Activated T-cell treated with anti-CD3 and anti-CD28 coated beads for 4 hours (primary cell): ENCODE measurements at places on chromosomes 6 and 20.
A peak's percentile ranks its signal among the peaks of the same experiment; 100 is the strongest.

DNA sequence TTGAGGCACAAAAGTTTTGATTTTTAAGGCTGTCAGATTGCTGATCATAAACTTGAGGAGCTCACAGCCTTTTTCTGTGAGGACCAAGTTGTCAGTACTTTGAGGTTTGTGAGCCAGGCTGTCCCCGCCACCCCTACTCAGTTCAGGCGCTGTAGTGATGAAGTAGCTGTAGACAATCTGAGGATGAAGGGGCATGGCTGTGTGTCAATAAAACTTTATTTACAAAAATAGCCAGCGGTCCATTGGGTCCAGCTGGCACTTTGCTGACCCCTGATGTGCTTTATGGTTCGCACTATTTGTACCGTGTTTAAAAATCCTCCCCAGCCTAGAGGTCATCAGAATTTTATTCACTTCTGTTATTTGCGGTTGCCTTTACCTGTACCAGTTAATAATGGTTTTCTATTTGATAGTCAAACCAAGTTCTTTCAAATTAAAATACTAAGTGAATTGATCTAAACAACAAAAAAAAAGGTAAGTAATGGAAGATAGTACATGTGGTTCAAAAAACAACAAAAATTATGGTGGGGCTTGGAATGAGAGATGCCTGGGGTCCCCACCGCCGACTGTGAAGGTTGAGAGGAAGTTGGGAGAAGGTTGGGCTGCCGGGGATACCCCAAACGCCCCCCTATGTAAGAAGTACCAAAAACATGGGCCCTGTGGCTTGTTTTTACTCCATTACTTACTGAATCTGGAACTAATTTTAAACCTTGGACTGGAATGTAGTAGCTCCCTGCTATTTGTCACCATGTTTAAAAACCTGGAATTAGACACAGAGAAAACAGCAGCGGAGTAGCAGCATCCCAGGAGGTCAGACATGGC is 123.6 kb downstream of the SYCP2 start:
- no peak for DNase-seq

GRCh38 chr6:2749969-2750600 is 637 bp downstream of the MYLK4 start:
- DNase-seq: peak; percentile 68

GRCh38 chr20:41079066-41079465 is 50.4 kb downstream of the TOP1 start:
- DNase-seq: no peak

DNA sequence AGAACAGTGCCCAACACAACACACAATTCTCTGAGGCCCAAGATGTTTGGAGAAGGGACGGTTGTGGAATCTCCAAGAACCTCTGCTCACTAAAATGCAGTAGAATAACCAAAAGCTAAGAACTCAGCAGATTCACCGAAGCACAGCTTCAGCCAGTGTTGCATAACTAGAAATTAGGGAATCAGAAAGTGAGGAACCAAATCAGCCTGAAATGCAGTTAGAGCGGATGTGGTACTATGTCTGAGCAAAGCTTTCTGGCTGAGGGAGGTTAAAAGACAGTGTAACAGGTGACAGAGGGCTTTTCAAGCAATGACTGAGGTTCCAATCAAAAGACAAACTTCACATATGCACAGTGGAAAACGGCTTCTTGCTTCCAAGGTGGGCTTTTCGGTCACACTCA is 197.9 kb upstream of the KCNK16 start:
- no peak for DNase-seq

DNA sequence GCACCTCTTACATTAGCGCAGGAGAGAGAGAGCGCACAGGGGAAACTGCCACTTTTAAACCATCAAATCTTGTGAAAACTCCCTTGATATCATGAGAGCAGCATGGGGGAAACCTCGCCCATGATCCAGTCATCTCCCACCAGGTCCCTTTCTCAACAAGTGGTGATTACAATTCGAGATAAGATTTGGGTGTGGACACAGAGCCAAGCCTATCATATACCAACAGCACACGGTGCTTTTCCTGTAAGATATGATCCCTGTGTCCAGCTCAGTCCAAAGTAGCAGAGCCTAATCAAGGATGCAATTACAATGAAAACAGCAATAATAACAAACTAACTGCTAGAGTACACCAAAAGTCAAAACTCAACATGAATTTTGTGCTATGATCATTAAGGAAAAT is 148.7 kb upstream of the TCF21 start:
- DNase-seq: no peak

DNA sequence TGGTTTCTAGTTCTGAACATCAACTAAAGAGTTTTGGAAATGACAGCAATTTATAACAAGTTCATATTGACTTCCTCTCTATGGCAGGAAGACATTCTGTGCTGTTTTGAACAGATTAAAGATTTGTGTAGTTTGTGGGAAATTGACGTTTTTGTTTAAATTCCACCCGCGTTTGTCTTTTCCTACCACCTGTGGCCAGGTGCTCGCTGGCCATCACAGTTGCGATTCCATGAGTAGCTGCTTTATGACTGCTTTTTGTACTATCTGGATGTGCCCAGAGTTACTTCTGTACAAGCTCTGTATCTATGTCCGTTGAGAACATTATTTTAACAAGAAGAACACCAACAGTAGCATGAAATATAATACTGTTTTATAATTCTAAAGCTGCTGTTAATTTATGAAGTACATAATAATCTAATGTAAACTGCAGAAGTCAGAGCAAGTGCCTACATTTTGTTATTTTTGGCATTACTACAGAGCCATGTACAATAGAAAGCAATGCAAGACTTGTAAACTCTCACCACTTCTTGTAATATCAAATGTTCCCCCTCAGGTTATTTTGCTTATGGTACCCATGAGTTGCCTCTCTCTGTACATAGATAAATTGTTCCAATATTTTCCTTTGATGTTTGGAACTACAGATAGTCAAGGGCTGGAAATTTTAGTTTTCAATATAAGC is 33.5 kb downstream of the ZBTB2 start:
- no peak for DNase-seq

DNA sequence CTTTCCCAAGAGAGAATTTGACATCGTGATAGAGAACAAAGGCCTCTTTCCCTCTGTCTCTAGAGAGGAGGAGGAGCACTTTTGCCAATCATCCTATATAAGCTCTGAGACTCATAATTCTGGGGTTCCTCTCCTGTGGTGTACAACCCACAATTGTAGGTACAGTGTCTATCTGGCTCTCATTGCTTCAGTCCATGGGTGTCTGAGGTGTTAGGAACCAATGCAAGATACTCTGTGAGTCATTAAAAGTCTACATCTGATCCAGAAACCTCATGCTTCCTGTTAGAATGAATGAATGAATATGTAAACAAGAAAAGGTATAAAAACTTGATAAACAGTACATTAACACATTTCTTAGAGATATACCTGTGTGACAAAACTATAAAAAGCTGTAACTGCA is 356.7 kb downstream of the QKI start:
- no peak for DNase-seq

DNA sequence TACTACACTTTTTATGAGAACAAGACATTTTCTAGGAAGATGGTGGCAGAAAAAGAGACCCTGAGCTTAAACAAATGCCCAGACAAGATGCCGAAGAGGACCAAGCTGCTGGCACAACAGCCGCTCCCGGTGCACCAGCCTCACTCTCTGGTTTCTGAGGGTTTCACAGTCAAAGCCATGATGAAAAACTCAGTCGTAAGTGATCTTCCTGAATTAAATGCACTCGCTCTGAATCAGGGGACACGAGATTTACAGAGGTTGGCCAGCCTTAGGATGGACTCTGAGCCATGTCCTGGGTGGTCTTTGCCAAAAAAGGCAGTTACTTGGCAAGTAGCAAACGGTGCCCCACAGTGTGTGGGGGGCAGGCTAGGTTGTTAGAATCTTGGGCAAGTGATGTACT is 423 bp downstream of the PACRG start:
- no peak for DNase-seq

- DNase-seq: no peak
These were observed 4.6 kb upstream of the LSM14B start for GRCh38 chr20:62117658-62118057.

- no peak for DNase-seq
These were observed 746.8 kb downstream of the HDGFL1 start for GRCh38 chr6:23316131-23316530.

GRCh38 chr6:140061110-140062042 is 686.9 kb upstream of the CITED2 start:
- no peak for DNase-seq

DNA sequence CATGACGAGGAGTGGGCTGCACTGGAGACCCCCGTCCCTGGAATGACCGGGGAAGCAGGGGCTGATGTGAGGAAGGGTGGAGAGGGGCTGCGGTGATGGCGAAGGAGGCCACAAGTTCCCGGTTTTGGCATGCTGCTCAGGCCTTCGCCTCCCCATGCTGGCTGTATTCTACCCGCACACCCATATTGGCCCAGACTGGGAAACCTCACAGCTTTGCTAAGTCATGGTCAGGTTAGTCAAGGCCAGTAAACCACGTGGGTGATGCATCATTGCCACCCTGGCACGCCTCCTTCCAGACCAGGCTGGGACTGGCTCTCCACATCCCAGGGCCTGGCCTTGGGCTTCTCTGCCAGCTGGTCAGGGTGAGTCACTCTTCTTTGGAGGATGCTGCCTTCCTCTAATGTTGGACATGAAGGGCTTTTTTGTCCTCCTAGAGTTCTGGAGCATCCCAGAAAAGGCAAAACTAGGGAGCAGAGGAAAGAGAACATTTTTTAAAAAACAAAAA is 53.8 kb downstream of the PCNA start:
- DNase-seq: no peak

DNA sequence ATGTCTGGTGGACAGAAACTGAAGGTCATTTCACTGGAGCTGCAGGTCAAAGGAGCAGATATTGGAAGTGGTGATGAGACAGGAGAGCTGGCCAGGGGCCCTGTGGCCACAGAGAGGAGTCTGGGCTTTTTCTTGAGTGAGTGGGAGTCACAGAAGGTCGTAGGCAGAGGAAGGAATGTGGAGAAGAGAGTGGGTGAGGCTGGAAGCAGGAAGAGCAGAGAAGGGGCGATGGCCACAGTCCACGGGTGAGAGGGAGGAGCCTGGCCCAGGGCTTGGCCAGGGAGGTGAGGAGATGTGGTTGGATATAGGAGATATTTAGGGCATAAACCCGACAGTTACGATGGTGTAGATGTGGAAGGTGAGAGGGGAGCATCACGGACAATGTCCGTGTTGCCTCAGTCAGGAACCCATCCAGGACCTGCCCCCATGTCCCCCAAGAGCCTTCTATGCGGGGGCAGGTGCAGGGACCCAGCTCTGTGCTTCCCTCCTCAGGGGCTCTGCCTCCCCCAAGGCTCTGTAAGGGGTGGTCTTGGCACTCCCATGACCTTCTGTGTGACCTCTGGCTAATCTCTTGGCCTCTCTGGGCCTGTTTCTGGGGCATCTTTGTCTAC is 150.5 kb upstream of the PTPN1 start:
- DNase-seq: no peak

DNA sequence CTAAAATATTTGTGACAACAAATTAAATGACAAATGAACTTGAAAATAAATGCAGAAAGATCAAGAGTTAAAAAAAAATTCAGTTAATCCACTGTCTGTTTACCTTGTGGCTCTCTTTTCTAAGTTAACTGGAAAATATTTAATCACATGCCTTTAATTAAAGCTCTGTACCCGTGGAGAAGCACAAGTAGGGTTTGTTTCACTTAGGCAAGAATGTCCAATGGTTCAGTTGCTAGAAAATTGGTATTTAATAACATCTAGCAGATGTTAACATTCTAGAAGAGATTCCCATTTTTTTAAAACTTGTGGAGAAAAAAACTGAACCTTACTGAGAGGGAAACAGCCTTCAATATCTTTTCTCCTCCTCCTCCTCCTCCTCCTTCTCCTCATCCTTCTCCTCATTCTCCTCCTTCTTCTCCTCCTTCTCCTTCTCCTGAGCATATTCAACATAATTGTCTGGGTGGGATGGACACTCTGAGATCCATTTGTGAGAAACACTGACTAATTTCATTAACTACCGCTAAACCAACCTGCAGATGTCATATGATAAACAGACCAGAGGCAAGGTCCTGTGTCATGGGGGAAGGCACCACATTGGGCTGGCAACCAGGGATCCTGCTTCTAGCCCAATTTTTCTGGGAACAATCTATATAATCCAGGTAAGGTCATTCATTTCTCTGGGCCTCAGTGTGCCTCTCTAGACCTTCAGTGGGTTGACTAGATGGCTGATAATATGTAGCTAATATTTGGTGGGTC is 44.1 kb upstream of the AKIRIN2 start:
- no peak for DNase-seq

DNA sequence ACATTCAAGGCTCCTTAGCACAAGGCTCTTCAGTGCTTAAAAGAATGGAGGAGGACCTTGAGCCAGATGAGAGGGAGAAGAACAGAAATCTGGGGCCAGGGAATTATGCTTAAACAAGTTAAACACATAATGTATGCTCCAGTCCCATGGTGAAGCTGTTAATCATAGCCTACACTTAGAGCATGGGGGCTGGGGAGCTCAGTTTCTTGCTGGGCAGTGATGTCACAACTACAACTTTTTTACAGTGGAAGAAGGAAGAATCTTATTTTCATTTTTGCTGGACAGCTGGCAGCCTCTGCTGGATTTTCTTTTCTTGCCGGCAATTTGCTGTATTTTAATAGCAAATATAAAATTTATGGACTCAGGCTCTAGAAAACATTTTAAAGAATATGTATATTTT is 432.5 kb downstream of the CD109 start:
- no peak for DNase-seq

DNA sequence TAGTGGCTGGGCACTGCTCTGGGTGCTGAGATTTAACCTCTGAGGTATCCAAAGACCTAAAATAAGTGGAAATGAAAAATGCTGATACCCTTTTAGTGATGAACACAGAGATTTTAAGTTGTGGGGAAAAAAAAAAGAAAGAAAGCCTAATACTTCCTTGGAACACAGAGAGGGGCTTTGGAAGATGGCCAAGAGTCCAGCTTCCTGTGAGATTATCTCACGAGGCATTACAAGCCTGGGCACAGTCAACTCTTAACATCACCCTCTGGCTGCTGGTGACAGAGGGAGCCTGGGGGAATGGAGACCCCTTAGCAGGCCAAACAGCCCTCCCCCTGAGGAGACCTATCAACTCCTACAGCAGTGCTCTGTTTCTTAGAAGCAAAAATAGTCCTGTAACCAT is 19.7 kb downstream of the BTN2A1 start:
- DNase-seq: no peak

DNA sequence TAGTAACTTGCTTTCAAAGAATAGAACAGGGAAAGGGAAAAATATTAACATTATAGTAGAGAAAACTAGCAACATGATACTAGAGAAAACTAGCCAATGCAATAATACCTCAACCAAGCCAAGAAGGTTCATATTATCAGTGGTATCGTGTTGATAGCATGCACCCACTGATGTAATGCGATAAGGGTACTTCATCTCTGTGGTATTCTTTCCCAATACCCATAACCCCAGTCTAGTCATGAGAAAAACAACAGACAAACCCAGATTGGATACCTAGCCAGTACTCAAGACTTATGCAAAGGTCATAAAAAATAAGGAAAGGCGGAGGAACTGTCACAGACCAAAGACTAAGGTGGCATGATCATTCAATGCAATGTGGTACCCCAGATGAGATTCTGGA is 21.0 kb downstream of the BLOC1S5 start:
- no peak for DNase-seq

DNA sequence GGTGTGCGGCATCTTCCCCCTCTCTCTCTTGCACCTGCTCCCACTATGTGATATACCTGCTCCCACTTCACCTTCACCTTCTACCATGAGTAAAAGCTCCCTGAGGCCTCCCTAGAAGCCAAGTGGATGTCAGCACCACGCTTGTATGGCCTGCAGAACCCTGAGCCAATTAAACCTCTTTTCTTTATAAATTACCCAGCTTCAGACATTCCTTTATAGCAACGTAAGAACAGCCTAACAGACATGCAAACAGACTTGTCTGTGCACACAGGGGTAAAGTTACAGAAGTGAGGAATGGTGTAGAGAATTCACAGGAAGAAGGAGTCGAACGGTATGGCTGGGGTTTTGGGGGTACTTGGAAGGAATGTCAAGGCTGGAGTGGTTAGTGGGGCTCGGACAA is 14.8 kb upstream of the TGM2 start:
- no peak for DNase-seq
